CD4-positive, alpha-beta T cell treated with Interleukin-12 subunit alpha and Interleukin-12 subunit beta, for 1 hour (primary cell): ENCODE measurements at places on chromosomes 2 and 18.

DNA sequence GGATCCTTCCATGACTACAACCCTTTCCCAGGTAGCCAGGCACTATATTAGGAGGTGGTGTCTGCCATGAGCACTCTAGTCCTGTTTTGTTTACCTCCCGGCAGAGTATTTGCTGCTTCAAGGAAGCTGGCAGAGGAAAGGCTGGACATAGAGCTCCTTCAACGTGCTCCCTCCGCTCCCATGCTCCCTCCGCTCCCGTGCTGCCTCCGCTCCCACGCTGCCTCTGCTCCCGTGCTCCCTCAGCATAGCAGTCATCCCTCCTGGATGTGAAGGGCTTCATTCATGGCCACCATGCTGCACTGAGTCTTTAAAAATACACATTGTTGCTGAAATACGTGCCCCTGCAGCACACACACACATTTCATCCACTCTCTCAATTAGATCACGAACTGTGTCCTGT is 181.9 kb upstream of the MYT1L start:
- DNase-seq, result no peak

GRCh38 chr2:39640107-39640506 is 25.6 kb upstream of the TMEM178A start:
- no peak for DNase-seq

- DNase-seq, result no peak
Observed at GRCh38 chr2:112605926-112606325, 21.5 kb downstream of the CHCHD5 start.

DNA sequence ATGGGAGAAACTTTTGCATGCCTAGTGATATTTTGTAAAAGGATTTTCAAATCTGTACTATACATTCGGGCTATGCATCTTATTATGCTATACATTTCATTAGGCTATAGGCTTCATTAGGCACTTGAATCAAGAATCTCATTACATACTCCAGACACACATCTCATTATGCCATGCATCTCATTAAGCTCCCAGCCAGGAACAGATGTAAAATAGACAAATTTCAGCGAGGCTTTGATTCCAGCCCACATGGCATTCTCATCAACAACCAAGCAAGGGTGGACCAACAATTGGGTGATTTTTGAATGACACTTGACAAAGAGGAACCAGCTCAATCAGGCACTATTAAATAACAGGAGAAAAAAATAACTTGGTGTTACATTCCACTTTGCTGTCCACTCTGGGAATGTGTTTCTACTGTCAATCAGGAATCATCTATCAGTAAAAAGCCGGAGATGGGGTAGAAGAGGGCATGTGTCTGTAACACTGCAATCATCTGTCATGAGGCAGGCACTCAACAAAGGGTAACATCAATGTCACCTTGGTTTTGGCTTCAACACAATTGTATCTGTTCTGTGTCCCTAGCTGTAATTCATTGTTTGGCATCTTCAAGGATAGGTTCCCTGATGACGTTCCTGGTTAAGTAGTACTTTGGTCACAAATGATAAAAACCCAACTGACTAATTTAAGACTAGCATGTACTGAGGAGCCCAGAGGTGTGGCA is 498.6 kb downstream of the EPHA4 start:
- no peak for DNase-seq

- DNase-seq, result no peak
Observed at GRCh38 chr2:88603146-88603545, 24.1 kb downstream of the EIF2AK3 start.

DNA sequence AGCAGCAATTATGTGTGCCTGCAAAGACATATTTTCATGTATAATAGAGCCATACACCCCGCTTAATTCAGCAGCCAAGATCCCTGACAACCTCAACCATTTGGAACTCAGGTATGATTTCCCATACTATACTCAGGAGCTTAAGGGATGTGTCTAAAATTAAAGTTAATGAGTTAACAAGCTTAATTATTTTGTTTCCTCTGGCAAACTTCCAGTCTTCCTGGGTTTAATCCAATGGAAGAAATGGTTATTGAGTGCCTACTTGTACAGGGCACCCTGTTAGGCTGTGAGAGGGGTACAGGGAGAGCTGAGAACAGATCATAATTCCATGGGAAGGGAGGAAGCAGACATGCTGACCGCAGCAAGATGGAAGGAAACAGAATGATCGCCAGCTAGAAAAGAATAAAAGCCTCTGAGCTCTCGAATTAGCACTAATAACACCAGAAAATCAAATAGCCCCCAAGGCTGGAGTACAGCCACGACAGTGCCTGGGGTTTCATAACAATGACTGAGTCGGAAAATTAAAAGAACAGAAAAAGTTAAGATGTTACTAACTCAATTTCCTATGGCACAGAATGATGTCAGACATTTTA is 20.8 kb upstream of the CEP68 start:
- no peak for DNase-seq

DNA sequence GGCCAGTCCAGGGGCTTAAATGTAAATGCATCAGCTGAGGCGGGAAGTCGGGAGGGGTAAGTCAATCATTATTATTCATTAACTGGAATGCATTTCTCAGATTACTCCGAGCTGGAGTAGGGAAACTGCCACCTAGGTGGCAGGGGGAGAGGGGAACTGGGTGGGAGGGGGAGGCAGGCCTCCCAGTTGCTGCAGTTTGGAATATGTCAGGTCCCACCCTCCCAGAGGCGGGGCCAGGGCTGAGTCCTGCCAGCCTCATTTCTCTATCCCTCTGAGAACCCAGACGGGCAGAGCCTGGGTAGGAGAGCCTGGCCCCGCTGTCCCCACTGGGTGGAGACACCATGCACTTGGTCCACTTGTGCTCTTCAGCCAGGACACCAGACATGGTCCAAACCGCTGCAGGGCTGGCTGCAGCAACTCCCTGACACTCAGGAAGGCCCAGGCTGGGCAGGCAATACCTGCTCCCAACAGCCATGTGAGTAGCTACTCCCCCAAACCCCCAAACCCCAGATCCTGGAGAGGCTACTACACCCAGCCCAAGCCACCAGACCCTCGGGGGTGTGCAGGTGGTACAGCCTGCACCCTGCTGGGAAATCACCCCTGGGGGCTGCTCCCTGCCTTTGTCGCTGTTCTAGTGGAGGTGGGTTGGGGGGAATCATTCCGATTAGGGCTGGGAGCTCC is at the start of gene GPBAR1:
GPBAR1 (plus strand) TSS at position 274 of the 681 bp plus-strand sequence. CDS start 1,710 bp downstream, outside the sequence.
- DNase-seq, result no peak

DNA sequence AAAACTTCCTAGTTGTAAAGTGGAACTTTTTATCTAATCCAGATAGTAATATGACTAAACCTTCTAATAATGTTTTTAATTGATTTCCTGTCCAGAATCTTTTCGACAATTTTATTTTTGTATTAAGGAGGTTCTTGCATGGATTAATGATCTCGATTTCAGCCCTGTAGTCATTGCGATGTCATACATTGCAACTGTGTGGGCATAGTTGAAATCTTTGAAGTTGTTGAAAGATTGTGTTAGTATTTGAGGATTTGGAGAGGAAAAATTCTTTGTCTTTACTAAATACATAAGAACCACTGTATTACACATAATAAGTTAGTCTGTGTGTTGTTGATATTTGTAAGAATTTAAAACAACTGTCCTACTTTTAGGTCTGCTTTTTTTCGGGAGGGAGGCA is 31.1 kb downstream of the ACSL3 start:
- DNase-seq, result no peak

GRCh38 chr18:39345321-39345720 is 1779.7 kb upstream of the CELF4 start:
- DNase-seq, result no peak

DNA sequence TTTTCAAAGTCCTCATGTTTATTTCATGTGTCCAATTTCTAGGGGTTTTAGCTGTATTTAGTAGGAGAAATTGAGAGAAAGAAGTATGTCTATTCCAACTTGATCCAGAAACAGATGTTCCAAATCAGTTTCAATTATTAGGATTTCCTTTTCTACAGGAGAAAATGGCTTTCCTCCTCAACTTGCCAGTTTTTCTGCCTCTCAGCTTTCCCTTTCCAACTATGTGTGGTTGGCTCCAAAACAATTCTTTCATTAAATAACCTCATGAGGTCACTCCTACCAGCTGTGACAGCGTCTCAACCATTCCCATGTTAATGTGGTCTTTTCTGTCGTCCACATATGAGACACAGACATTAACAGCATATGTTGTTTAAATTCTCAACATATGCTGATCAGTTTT is 13.1 kb downstream of the XIRP2 start:
- DNase-seq, result no peak

- DNase-seq, result no peak
Observed at GRCh38 chr2:178059681-178060080, 12.9 kb downstream of the PDE11A start.

DNA sequence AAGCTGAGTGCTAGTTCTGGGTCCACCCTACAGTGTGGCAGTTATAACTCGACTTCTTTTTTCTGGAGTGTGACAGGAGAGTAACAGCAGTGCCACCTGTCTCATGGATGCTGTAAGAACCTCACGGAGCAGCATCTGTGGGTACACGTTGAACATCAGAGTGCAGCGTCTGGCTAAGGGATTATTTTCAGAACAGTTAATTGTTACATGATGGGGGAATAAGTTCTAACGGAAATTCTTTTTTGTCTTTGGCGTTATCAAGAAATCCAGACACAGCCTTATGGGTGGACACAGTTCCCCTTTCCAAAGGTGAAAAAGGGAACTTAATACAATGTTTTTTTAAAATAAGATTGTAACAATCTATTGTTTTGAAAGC is 28.3 kb upstream of the TOGARAM2 start:
- no peak for DNase-seq

DNA sequence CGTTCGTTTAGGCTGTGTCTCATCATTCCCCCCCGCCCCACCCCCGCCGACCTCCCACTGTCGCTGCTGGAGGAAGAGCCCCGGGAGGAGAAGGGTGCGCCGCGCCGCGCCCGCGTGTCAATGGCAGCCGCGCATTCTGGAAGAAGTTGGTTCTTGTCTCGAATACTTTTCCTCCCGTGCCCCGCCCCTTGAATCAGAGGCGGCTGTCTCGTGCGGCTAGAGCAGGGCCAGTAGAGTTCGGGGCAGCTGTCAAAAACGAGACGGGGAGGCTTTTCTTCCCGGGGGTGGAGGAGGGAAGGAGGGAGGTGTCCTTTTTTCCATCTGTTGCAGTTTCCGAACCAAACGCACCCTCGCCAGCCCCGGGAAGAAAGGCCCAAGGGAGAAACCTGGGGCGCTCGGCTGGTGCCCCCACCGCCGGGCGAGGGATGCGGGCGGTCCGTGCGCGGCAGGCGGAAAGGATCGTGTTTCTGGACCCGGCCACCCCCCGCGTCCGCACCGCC is 410 bp upstream of the TGIF1 start:
- DNase-seq, result no peak

- no peak for DNase-seq
Observed at GRCh38 chr2:162945785-162946184, 107.2 kb upstream of the KCNH7 start.

GRCh38 chr2:153543635-153544071 is 65.1 kb upstream of the RPRM start:
- no peak for DNase-seq

- no peak for DNase-seq
Observed at GRCh38 chr18:24016643-24017042, 2.1 kb downstream of the TTC39C start.

GRCh38 chr2:88451811-88452564 is 505 bp downstream of the FOXI3 start:
- DNase-seq, result peak; percentile 14

DNA sequence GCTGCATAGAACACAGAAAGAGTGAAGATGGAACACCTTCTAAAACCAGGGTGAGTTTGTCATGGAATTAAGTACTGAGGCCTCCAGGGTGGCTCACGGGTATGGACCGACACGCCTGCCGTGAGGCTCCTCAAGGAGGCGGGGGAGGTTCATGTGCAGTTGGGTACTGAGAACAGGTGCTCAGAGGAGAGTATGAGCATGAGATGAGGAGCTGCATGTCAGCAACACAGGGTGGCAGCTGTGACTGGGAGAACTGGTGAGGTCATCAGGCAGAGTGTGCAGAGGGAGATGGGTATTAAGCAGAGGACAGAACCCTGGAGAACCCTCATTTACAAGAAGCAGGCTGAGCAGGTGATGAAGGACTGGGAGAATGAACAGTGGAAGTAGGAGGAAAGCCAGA is 63.2 kb upstream of the KLHL29 start:
- DNase-seq, result no peak

DNA sequence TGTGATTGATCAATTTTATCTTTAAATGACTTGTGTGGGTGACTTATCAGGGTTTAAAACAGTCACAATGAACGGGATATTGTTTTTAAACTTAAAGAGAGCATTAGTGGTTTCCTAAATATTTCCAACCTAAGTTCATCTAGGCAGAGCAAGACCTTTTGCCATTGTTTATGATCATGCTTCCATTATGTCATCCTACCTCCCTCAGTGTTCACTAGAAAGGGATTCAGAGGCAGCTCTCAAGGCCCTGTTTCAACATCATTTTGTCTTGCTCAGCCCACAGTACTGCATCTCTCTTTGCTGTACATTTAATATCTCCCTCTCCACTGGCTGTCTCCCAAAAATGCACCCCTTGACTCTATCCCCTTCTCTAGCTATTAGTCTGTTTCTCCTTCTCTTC is 21.5 kb upstream of the PELI1 start:
- DNase-seq, result no peak
